GM12864 (cell line): ENCODE measurements at places on chromosomes 5 and 9.

DNA sequence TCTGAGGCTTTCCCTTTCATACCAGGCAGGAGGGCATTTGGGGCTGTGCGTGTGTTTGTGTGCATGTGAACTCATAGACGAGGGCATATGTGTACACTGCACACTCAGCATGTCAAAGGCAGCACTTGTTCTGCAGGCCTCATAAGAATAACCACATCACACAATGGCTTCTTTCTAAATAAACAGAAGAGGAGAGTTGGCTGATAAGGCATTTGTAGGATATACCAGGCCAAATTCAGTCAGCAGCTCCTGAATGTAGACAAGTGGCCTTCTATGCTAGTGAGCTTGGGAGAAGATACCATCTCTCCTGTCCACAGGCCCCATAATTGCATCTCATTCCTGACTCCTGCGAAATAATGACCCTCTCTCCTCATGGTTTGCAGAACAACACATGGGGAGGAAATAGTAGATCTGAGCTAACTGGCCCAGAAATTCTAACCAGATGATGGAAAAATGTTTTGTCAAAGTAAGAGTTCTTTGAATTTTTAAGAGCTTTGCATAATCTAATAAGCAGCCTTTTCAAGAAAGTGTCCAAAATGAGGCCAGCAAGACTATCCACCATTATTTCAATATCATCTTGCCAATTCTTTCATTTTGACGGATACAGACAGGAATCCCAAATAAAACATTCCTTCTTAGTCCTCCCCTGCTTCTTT is 60.5 kb upstream of the GAS1 start:
- no peak for DNase-seq

DNA sequence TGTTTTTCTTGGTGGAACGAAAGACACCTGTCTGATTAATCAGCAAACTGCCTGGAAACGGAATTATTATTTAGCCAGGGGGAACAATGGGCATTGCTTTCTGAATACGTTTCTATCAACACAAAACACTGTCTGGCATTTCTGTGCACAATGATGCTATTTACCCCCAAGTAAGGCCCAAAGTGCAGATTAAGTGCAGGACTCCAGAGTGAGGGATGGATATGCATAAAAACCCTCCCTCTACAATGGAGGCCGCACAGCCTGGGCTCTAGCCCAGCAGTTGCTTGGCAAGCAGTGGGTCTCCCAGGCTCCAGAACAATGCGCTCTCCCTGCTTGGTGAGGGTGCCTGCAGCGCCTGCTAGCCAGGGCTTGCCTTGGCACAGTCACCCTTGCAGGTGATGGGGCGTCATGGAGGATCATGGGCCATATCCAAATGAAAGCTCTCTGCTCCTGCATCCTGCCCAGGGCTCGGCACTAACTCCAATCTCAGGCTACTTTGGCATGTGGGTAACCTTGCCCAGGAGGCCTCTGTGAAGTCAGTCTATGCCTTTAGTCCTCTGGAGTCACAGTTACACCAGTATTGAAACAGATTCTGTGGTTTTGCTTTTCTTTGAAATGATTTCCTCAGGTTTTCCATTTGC is 11.5 kb upstream of the SPATA24 start:
- DNase-seq, result no peak

GRCh38 chr5:636951-637350 is 24.8 kb downstream of the CEP72 start:
- DNase-seq, result no peak

DNA sequence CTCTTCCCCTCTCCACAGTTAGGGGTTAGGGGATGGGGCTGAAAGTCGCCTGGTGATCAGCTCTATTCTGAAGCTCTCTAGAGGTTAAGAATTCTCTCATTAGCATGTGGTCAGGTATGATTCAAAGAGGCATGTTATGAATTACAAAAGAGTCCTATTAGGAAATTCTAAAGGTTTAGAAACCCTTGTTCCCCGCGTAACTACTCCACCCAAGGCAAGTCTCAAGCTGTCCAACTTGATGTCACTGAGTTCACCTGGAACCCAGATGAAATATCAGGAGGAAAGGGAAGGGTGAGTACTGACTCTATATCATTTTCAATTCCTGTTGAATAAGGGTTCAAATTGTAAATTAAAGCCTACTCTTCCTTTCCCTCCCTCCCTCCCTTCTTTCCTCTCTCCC is 18.1 kb upstream of the RNF145 start:
- no peak for DNase-seq

DNA sequence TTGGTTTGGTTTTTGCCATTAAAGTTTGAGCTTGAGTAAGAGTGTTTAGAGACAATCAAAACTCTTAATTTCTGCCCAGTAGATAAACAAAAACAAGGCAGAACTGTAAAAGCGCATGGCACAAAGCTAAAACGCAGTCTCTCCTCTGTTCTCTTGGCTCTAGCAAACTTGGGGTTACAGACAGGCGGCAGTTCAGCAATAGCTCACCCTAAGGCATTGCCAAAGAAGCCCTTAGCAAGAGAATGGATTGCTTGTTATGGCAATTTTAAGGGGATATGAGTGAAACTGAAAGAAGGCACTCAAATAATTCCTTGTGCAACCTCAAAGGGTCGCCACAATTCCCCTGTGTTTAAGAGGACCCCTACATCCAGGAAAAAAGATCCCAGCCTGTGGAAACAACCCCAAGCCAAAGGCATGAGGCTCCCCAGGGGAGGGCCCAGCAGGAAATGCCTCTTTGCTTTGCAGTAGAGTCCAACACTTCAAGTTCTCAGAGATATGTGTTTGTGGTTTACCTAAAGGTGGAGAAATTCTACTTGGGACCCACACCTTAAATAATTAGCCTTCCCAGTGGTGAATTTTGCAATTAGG is 317.0 kb upstream of the MPDZ start:
- DNase-seq, result no peak

- no peak for DNase-seq
Measured at GRCh38 chr5:1415626-1416360, 29.4 kb downstream of the SLC6A3 start.

DNA sequence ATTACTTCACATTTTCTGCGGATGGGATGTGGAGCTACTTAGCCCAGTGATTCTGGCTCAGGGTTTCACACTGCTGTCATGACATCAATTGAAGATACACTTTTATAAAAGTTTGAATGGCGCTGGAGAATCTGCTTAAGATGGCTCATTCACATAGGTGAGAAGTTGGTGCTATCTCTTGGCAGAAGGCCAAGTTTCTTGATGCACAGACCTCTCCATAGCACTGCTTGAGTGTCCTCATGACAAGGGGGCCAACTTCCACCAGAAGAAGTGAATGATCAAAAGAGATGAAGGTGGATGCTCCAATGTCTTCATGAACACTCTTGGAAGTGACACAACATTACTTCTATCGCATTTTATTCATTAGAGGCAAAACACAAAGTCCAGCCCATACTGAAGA is 403.7 kb upstream of the CCNG1 start:
- DNase-seq, result no peak

DNA sequence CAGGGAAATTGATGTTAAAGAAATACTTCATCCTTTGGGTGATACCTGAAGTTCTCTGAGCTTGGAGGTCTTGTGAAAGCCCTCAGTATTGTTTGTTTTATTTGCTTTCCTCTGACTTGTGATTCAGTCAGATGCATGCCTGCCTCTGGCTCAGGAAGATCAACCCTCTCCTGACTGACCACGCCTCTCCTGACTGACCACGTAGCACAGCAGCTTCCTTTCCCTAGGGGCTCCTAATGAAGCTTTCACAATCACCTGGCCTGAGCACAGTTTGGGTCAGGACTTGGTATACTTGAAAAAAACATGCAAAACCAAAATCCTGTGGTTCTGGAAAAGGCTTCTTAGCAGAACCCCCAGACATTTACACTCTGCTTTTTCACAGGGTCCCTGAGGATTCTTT is 3.8 kb downstream of the TGFBI start:
- no peak for DNase-seq
